ENCODE measurements at places on chromosomes 2 and 18.

DNA sequence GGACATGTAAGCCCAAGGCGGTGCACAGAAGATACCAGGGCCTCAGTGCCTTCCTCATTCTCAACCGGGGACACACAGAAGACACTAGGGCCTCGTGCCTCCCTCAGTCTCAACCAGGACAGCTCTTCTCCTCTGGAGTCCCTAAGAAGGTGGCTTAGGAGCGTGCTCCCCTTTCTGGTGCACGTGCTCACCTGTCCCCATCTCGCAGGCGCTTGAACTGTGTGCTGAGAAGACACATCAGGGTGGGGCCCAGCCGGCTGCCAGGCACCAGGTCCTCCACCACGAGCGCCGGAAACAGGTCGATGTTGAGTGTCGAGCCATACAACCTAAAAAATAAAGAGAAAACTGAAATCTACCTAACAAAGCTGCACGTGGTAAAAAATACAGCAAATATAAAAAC is 99.9 kb downstream of the PXDN start:
- ATAC-seq = no peak

DNA sequence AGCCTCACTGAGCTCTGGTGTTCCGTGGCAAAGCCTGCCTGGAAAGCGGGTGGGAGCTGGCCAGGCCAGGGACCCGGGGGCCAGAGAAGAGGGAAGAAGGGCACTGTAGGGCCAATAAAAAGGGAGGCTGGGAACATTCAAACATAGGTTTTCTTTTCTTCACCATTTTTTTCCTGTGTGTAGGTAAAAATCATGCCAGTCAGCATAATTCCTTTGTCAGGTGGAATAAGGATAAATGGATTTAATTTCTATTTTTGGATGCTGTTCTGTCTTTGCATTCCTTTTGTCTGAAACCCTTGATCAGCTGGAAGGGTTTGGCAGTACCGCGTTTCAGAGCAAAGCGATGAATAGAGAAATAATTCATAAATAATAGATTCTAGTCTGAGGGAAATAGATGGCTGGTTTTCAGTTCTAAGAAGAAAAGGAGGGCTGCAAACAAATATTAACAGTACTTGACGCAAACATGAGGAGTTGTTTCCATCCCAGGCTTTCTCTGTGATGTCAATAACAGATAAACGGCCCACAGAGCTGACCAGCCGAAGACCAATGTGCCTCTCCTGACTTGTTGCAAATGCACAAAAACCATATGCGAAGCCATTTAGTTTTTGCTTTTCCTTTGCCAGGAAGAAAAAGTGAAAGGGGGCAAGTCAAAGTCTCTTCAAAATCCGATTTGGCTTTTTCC is 384.4 kb downstream of the TSN start:
- no peak for ATAC-seq

- no peak for ATAC-seq
Observed at GRCh38 chr18:75054611-75055010, 154.3 kb downstream of the PTGR3 start.

DNA sequence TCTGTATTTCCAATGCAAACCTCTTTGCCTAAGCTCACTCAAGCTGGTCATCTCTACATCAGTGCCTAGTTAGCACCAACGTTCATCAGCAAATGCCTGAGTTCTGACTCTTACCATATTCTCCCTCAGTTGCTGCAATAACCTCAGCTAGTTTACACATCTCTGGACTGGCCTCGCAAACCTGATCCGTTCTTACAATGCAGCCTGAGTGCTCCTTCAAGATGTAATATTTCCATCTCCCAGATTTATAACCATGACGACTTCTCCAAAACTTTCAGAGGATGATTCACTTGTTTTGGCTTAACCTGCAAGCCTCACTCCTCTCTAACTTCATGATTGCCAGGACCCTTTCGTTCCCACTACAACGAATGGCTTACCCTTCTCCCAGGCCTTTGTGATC is 69.7 kb downstream of the DIPK1C start:
- ATAC-seq = no peak

DNA sequence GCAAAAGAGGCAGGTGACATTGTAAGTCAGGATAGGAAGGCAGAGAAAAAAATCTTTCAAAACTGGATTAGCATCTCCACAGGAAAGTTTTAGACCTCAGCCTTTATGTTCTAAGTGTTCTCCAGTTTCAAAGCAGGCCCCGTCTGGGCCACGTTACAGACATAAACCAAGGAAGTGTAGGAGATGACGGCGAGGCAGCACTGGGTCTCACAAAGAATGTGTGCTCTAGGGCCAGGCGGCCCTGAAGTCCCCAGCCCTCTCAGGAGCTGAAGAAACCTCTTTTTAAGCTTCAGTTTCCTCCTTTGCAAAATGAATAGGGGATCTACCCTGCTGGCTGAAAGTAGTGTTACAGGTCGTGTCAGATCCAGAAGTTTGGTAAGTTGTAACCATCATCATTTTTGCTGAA is 81.7 kb downstream of the SPRED2 start:
- no peak for ATAC-seq

GRCh38 chr2:55902971-55903370 is 20.6 kb downstream of the EFEMP1 start:
- ATAC-seq = no peak

DNA sequence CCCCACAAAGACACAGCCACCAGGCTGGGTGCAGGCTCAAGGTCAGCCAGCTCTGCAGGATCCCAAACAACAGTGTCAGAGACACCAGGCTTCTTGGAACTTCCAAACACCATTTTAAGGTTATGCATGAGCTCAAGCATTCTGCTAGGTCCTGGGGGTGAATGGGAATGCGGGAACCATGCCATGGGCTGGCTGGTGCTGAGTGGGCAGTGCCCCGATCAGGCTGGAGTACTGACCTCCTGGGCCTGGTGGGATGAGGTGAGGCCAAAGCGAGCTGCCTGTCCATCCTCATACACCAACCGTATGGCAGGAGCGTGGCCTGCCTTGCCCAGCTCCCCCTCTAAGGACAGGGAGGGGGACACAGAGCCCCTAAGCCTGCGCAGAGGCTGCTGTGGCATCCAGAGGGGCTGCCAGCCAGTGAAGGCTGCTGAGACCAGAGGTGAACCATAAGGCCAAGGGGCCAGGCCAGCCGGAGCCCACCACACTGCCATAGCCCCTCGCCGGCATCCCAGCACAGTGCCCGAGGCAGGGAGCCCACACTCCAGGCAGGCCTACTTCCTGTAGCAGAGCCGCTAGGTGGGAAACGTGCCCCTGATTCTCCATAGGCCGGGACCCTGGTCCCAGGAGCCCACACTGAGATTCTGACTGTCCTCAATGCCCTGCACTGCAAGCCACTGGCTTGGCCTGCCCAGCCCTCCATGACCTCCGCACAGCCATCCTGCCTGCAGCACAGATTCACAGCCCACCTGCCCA is 135.0 kb downstream of the HDAC4 start:
- no peak for ATAC-seq

DNA sequence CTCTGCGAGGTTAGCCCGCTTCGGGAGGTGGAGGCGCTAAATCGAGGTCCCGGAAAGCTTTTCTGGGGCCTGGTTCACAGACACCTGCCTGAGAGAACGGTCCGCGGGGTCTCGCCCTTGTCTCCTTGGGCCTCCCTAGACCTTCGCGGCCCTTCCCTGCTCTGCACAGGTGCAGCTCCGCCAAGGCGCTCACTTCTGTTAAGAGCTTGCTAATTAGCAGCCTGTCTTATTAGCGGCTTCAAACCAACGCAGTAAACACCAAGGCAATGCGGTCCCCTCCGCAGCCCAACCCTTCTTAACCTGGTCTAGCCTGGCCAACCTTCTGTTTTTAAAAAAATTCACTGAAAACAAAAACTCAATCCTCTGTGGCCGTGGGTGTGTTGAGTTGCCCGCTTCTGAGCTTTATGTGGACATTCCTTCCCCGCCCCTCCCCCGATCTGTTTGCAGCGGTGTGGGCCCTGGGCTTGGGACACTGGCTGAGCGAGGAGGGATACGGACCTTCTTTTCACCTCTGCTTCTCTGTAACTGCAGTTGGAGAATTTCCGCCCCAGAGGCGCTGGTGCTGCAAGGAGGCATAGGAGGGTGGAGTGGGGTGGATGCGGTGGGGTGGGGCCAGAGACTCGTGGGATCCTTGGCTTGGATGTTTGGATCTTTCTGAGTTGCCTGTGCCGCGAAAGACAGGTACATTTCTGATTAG is 3.4 kb upstream of the HOXD4 start:
- no peak for ATAC-seq

DNA sequence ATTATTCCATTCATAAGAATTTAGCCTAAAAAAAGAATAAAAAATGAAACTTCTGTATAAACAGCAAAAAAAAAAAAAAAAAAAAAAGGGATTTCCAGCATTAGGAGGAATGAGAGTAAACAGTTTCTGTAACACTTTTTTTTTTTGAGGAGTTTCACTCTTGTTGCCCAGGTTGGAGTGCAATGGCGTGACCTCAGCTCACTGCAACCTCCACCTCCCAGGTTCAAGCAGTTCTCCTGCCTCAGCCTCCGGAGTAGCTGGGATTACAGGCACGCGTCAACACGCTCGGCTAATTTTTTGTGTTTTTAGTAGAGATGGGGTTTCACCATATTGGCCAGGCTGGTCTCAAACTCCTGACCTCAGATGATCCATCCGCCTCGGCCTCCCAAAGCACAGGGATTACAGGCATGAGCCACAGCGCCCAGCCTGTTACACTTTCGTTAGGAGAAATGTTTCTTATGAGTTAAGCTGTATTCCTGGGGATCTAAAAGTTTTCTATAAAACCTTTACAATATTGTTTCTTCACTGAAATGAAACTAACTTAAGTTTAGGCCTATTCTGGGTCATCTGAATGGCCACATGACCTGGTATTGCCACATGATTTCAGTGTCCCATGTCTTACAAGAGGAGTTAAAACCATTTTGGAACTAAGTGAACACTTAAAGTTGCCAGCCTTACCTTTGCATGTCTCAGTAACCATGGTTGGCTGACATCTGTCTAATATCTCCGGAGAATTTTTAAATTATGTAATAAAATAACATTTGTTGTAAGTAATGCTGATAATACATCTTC is 17.5 kb downstream of the SMAD2 start:
- no peak for ATAC-seq

DNA sequence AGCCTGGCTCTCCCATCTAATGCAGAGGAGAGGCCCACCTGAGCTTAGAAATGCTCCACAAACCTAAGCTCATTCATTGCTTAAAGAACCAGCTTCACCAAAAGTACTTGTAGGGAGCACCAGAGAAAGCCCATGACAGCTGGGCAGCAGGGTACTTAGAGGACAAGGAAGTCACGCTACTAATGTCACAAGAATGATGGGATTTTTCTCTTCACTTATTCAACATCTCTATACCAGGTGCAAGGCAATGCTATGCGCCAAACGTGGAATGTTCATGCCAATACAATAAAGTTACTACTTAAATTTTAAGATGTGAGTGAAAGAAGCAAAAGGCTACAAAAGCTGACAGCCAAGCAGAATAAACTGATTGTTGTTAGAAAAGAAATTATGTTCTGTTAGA is 36.0 kb downstream of the LONRF2 start:
- no peak for ATAC-seq

- ATAC-seq = no peak
Observed at GRCh38 chr2:26780203-26780760, 5.6 kb upstream of the CENPA start.

DNA sequence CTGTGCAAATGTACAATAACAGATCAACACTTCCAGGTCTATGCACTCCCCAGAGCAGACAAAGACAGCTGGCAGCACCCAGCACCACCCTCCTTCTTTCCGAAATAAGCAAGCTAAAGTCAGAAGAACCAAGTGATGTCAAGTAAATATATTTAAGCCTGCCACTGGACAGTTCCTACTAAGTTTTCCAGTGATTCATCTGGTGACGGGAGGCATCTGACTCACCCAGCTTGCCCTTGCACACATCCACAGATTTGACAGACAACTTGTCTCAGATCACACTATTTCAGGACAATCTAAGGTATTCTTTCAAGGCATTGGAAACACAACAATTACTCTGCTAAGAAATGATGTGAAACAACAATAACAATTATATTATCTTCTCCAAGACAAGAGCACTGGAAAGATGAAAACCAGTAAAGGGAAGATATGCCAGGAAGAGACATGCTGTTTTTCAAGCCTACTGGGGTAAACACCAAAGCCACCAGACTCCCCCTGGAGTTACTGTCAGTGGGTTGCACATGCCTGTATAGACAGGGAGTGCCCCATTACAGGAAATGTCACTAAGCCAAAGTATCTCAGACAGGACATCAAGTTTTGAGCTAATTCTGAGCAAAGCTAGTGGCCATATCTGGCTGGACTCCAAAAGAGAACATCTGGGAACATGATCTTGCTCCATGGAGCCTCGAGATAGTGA is 287.9 kb upstream of the KLHL29 start:
- ATAC-seq = no peak

- ATAC-seq = no peak
Observed at GRCh38 chr18:12329125-12329698, 21.2 kb downstream of the TUBB6 start.

DNA sequence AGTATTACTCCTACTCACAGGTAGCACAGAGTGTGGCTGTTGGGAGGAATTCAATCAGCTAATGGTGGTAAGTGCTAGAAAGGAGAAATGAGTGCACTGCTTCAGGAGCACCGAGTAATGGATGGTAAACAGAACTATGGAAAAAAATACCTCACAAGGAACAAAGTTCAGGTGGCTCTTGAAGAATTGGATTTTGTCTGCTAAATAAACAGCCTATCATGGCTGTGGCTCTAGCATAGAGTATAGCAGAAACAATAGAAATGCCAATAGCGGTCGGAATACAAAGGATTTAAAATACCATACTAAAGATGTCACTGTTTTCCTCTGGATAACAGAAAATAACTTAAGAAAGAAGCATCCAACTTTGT is 482.5 kb downstream of the NUP35 start:
- ATAC-seq = no peak

DNA sequence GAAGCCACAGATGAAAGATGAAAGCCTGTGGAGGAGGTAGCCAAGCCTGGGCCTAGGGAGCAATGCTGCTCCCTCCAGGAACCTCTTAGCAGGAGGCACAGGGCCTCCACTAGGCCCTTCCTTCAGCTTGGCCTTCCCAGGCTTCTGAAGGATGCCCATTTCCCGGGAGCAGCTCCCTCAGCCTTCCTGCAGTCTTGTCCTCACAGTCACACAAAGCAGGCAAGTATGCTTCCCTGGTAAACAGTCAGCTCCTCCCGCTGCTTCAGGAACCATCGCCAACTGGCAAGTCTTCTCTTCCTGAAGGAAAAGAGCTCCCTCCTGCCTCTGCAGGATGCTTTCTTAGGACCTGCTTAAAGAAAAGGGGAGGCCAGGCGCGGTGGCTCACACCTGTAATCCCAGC is 53.2 kb downstream of the SMAD7 start:
- ATAC-seq = no peak

DNA sequence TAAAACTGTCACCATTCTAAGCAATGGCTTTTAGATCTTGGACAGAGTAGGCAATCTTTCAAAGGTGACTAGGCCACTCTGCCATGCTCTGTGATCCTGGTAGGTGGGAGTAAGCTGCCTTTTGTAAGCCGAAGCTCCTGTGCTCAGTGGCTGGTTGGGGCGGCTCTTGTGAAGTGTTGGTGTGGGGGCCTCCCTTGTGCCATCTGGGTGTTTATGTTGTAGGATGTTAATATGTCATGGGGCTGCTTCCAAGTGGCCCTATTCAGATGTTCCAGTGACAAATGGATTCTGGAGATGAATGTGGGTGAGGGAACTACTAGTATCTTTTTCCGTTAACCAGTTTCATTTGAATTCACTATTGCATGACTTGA is 116.8 kb upstream of the SPRED2 start:
- no peak for ATAC-seq
